Body of pancreas (tissue), 4 donors: ENCODE measurements at places on chromosomes 3 and 15. TPM values are rescaled to one million over a fixed set of nuclear protein-coding genes. Genes with fewer than 3 reads are reported as not detected.
A peak's percentile ranks its signal among the peaks of the same experiment; 100 is the strongest.

Gene NR2E3
- total RNA-seq, result 0.52 TPM

- DNase-seq, result no peak
These were observed 49.1 kb downstream of the FMN1 start for GRCh38 chr15:33145447-33145846.

Gene ZNF660
- 6.3 TPM for total RNA-seq

DNA sequence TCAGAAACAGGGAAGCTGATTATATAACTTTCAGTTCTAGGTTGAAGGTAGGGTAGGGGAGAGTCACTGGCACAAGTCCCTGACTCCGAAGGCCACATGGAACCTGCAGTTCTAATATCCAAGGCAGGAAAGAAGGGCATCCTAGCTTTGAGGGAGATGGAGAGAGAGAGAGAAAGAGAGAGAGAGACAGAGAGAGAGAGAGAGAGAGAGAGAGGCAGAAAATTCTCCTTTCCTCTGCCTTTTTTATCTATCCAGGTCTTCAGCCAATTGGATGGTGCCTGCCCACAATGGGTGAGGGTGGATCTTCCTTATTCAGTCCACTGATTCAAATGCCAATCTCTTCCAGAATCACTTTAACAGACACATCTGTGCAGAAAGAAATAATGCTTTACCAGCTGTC, 35.7 kb upstream of the TMEM45A start:
- no peak for DNase-seq

DNA sequence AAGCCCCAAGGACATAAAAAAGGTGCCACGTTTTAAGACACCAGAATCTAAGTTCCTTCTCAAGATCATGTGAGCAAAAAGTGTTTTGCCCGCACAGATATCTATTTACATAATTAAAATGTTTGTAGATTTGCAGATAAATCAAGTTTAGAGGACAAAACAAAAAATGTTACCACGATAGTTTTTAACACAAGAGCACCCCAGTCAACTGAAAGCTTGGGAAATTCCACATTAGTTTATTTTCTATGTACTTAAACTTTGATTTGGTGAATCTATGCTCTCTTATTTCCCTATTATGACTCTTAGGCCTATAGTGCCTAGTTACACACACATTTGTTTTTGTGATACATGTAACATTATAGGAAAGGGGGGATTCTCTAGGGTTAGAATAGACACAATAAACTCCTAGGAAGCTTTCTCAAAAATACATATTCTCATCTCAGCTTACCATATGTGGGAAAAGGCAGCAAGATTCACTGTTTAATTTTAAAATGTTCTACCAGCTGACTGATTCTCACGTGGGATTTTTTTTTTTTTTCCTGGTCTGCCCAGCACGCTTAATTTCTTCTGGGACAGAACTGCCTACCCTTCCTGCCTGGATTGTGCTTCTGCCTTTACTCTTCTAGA, 8.4 kb upstream of the LEKR1 start:
- no peak for DNase-seq

DNA sequence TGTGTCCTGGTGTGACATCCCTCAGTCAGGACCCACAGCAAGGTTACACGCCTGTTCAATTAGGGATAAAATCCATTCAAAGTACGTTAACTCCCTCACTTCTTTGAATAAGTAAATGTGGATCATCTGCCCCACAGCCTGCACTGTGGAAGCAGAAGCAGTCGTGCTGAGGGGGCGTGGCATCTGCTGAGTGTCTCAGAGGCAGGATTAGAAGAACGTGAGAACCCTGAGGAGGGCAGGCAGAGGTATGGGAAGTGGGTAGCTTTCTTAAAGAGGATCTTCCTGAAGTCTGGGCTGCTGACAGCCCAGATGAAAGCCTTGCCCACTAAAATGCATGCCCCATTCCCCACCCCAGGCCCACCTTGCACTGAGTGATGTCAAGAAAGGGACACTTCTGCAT, 28.5 kb downstream of the CRABP1 start:
- no peak for DNase-seq

DNA sequence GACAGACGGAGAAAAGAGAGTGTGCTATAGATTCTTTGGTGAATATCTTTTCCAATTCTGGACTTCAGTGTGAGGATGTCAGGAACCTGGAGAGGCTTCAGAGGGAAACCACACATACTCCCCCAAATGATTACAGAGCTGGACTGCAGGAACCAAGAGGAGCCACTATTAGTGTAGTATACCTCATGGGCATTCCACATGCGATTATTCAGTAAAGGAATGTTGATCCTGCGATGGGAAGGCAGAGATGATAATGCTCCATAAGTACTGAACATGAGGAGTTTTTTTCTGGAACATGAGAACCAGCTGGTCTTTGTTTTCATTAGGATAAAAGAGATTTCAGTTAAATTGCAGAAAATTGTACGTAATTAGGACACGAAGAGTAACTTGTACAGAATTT, 18.7 kb downstream of the STARD9 start:
- DNase-seq, result no peak

Gene KY
- not detected for total RNA-seq

GRCh38 chr3:45535665-45536064, 58.9 kb upstream of the LIMD1 start:
- no peak for DNase-seq

DNA sequence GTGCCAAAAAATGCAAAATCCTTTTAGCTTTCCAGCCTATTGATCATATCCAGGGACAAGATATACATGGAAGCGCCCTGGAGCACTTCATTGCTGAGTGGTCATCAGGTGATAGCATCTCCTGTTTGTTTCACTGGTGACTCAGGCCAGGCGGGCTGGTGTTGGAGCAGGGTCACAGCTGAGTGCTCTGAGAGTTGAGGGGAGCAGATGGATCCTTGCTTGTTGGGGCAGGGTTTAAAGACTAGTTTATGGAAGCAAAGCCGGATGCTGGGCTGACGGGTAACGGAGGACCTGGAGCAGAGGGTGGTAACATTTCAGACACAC, 405.0 kb upstream of the TPM1 start:
- no peak for DNase-seq

GRCh38 chr15:56989411-56989924, 71.0 kb downstream of the TCF12 start:
- DNase-seq, result no peak

DNA sequence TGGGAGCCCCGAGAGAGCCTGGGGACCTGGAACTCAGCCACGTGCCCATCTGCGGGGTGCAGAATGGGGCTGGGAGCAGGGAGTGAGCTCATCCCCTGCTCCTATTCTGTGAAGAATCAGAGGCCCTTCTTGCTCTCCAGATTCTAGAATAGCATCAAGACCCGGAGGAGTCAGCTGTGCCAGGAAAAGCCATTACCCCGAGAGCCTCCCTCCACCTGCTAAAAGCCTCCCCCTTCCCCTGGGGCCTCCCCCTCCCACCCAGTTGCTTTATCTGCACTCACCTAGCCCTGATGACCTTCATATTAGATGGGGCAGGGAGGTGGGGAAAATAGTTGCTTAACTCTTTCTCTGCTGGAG, 23.1 kb downstream of the CCDC33 start:
- no peak for DNase-seq

Gene AMIGO3
- 2.1 TPM for total RNA-seq

- no peak for DNase-seq
These were observed 226.6 kb upstream of the IL12A start for GRCh38 chr3:159761848-159762635.

DNA sequence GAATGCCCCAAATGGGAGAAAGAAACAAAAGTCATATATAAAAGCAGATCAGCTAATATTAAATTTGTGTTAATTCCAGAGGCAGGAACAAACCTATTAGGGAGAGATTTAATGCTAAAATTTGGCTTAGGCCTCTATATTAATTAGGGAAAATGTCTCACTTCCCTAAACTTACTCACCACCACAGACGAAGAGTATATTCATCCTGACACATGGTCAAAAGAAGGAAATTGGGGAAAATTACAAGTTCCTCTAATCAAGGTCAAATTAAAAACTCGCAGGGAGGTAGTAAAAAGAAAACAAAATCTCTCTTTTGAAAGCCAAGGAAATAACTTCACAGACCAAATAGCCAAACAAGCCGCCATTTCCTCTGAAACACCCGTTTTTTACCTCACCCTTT, 32.2 kb downstream of the GRM2 start:
- no peak for DNase-seq

DNA sequence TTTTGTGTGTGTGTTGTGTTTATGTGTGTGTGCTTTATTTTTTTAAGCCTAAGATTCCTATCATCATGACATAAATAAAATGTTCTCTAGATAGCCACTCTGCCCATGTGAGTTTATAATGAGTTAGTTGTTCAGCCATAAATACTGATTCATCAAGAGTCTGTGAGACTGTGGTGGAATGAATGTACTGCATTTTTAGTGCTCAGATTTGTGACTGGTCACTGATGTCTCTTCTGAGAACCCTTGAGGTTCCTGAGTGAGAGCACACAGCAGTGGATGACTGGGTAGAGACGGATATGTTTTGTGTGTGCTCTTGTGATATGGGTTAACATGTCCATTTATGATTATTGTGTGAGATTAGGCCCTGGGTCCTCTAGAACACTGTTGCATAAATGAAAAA, 51.2 kb downstream of the SETD5 start:
- DNase-seq, result no peak

- no peak for DNase-seq
These were observed 128.5 kb downstream of the LSAMP start for GRCh38 chr3:116316771-116317170.

- no peak for DNase-seq
These were observed 46.6 kb downstream of the ZFAND6 start for GRCh38 chr15:80106051-80106450.

Gene ROBO2
- 3.0 TPM for total RNA-seq

Gene CISH
- 4.9 TPM for total RNA-seq

DNA sequence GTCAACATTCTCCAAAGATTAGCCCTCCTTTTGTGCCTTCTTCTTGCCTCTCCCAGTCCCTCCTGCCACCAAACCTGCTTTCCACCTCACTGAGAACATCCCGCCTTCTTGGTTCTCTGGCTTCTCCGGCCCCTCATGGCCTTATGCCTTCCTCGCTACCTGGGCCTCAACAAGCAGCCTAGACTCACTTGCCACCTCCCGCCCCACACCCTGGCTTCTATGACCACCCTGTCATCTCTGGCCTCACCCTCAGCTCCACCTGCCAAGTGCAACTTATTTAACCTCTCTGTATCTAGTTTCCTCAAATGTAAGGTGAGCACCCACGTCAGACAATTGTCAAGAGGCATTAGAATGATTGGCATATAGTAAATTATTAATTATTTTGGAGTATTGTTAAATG, 68.8 kb upstream of the MEX3B start:
- no peak for DNase-seq

DNA sequence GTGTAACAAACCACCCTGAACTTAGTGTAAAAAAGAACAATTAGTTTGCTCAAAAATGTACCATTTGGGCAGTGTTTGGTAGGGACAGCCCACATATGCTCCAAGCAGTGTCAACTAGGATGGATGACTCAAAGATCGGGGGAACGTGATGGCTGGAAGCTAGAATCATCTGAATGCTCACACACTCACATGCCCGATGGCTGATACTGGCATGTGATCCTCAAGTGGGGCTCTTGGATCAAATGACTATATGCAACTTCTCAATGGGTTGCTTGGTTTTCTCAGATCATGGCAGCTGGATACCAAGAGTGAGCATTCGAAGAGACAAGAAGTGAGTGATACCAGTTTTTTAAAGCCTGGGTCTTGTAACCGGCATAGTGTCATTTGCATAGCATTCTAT, 335.9 kb upstream of the KCNMB2 start:
- no peak for DNase-seq

Gene GOLGA6L4
- total RNA-seq, result 6.3 TPM

GRCh38 chr3:13294442-13295351, 125.4 kb downstream of the NUP210 start:
- no peak for DNase-seq

- no peak for DNase-seq
These were observed 330.7 kb upstream of the SLCO3A1 start for GRCh38 chr15:91522605-91523332.

Gene FANCD2OS
- not detected for total RNA-seq

GRCh38 chr3:149581681-149582370, 76.0 kb downstream of the WWTR1 start:
- peak; percentile 25 for DNase-seq

DNA sequence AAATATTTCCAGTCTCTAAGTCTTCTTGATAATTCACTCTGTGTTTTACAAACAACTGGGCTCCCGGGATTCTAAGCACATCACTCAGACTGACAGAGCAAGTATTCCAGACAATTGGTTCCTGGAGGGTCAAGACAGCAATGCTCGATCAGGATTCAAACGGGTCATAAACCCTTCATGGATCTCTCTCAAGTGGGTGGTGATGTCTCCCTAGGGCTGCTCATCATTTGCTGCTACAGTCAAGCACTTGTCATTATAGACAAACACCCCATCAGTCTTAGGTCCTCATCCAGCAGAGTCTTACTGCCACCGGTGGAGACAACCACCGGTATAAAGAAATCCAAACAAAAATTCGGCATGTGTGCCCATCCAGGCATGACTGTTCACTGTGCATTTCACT, 921.1 kb downstream of the FHIT start:
- no peak for DNase-seq

Gene IL5RA
- not detected for total RNA-seq

- peak; percentile 74 for DNase-seq
These were observed 38.1 kb upstream of the IQSEC1 start for GRCh38 chr3:13111173-13111872.

DNA sequence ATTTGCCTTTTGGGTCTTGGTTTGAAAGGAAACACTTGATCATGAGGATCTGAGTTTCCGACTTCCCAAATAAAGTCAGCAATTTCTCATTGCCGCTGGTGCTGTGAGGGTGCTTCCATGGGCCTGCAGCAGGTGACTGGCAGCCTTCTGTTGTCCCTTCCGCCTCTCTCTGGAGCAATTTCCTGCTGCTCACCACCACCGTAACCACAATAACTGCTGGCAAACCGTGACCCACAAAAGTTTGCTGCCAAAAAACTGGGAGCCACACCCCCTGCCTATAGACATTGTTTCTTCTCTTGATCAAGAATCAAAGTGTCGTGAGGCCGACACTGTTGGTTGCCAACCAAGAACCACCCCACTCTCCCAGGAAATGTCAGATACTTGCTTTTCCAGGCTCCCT, 164.0 kb downstream of the NR2F2 start:
- DNase-seq, result no peak

Gene TARS3
- 15.0 TPM for total RNA-seq

- peak; percentile 84 for DNase-seq
These were observed 193.5 kb downstream of the FOXP1 start for GRCh38 chr3:71389911-71390573.

DNA sequence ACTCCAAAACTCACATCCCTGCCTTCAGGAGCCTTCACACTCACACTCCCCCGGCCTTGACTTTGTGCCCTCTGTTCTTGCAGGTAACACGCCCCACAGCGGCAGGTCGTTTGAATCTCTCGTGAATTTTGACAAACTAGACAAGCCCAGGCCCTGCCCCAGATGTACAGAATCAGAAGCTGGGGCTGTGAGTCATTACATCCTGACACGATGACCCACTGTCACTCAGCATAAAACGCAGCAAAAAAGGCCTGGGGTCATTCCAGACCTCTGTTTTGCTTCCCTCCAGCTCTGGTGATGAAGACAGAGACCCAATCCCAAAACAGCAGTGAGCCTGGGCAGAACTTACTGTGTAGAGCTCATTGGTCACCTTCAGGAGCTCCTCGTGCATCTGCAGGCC, 116.4 kb upstream of the RAD18 start:
- DNase-seq, result no peak

Gene TFG
- total RNA-seq, result 55.8 TPM

- DNase-seq, result no peak
These were observed 8.8 kb upstream of the DNAJA4 start for GRCh38 chr15:78255421-78256043.

Gene ACAN
- 1.6 TPM for total RNA-seq

Gene PPP1R14D
- total RNA-seq, result not detected
